ENCODE measurements at places on chromosomes 7 and 10. TPM values are rescaled to one million over a fixed set of nuclear protein-coding genes. Genes with fewer than 3 reads are reported as not detected.

SFTPD gene
- not detected for total RNA-seq

ANKRD2 gene
- 0.28 TPM for total RNA-seq

DNA sequence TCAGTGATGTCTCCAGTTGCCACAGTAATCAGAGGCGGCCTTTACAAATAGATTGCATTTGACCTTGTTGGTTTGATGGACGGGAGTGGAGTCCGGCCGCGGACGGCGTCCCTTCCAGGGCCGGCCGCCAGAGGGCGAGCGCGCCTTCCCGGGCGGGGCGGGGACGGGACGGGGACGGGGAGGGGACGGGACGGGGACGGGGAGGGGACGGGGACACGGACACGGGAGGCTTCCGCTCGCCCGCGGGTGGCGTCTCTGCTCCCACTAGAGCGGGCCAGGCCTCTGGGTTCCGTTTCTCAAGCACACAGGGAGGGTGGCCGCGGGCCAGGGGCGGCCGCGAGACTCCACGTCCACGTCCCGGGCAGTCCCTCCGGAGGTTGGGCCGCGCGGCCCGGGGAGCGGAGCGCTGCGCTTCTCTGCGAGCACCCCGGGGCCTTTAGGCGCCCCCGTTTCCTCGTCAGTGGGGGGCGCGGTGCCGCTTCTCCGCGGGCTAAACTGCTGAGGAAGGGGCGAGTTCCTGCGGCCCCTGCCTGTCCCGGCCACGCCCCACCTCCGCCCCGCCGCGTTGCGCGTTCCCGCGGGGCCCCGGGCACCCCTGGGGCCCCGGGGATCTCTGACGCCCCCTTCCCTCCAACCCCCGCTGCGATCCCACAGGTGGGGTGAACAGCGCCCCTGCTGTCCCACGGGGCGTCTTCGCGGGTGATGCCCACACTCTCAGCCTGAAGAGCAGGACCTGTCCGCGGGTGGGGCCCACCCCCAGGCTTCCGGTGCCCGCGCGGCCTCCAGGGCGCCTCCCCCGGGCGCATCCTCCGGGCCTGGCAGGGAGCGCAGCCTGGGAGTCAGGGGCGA is 84.2 kb upstream of the MKI67 start:
- H3K4me3 ChIP-seq = peak overlapping the region; percentile 66
- H3K27ac ChIP-seq = peak overlapping the region; percentile 87
- peaks cover 3% of the 10 kb centered on the region for H3K36me3 ChIP-seq
- H3K4me1 ChIP-seq = peaks cover 4% of the 10 kb centered on the region

DNA sequence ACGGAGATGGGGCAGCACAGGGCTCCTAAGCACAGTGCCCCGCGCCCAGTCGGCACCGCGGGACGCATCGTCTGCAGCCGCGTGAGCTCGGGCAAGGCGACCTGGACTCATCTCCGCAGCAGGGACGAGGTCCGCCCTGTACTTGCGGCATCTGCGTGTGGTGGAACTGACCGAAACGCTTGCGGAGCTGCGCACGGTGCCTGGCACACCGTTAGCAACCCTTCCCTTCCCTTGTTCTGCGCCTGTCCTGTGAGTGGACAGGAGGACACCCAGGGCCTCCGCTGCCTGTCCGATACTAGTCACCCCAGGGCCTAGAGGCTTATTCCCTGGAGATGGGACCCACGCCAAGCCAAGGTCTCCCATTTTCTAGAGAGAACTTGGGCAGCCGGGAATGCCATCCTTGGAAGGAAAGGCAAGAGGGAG is 98.5 kb downstream of the WDR11 start:
- no peaks in the 10 kb centered on the region for H3K27me3 ChIP-seq
- H3K36me3 ChIP-seq = no peaks in the 10 kb centered on the region
- H3K4me1 ChIP-seq = no peaks in the 10 kb centered on the region
